ENCODE measurements at places on chromosomes 3 and 15.
A peak's percentile ranks its signal among the peaks of the same experiment; 100 is the strongest.

GRCh38 chr3:170483485-170484262, 65.0 kb downstream of the CLDN11 start:
- DNase-seq: no peak

DNA sequence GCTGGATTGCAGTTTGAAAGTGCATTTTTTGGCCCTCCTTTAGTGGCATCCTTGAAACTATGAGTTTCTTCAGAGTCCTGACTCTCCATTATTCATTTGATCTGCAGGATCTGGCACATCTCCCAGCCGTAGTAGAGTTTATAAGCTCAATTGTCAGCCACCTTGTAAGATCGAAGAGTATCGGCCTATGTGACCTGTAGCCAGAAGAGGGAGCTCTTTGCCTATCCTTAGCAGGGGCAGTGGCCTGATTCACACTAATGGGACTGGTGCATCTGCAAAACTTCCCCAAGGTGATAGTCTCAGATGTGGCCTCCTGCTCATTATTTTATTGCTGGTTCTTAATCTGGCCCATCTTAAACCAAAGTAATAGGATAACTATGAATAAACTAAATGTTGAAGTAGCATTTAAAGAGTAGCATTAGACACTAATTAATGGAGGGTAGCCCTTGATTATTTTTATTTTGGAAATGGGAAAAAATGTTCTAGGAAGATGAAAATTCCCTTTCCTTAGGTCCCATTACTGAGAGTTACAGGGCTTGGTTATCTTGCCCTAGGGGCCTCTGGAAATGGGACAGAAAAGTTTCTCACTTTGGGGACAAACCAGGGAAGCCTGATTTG, 21.2 kb downstream of the GCSAM start:
- DNase-seq: peak; percentile 76

DNA sequence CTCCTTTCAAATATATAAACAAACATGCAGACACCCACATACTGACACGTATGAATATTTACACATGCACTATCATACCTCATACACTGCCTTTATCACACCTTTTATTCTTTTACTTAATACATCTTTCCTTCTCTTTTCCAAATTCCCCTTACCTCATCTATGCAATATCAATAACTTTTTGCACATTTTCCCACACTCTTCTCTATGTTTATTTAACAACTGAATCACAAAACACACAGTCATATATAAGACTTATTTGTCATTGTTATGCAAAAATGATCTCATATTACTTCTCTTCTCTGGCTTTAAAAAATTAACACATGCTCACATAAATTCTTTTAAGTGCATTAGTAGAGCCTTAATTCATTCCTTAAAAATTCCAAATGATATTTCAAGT, 461.4 kb downstream of the DIPK2A start:
- no peak for DNase-seq

DNA sequence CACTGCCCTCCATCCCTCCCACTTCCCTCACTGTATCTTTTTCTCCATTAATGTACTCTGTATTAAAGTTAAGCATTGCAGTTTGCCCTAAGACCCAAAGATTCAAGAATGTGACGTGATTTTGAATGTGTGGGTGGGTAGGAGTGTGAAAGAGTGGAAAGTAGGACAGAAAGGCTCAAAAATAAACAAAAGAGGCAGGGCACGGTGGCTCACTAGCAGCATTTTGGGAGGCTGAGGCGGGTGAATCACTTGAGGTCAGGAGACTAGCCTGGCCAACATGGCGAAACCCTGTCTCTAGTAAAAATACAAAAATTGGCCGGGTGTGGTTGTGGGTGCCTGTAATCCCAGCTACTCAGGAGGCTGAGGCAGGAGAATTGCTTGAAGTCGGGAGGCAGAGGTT, 18.4 kb downstream of the TFRC start:
- no peak for DNase-seq

GRCh38 chr15:68897016-68897415, 33.3 kb upstream of the SPESP1 start:
- DNase-seq: no peak

DNA sequence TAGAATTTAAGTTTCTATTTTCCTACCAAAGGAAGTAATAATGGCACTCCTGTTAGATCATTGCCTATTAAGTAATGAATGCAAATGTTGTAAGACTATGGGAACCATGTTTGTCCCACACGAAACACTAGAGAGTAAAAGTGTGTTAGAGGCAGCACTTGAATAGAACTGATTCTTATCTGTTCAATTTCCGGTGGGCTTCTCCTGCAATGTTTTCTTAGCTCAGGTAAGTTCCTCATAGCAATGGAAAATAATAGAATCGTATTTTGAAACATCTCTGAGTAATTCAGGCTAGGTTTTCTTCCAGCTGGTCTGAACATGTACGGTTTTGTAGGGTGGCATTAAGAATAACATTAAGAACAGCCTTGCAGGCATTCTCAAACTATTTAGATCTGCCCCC, 145.3 kb upstream of the LIPC start:
- no peak for DNase-seq

- peak; percentile 97 for DNase-seq
Observed at GRCh38 chr3:196609343-196609775, 30.1 kb upstream of the NRROS start.

DNA sequence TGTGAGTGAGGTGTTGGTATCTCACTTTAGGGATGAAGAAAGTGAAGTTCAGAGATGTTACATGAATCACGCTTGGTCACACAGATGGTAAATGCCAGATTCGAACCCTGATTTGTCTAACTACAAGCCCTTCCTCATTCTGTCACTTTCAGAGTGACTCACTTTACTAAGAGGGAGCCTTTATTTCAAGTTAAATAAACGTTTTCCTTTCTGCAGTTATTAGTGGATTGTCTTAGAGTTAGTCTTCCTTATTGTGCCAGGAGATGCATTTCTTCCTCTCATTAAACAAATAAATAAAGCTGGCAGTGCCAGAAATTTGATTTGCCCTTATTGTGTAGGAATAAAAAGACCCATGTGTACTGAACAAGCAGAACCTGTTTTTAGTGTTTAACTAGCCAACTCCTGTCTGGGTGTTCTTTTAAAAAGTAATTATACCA, 162.5 kb downstream of the AKAP13 start:
- no peak for DNase-seq

DNA sequence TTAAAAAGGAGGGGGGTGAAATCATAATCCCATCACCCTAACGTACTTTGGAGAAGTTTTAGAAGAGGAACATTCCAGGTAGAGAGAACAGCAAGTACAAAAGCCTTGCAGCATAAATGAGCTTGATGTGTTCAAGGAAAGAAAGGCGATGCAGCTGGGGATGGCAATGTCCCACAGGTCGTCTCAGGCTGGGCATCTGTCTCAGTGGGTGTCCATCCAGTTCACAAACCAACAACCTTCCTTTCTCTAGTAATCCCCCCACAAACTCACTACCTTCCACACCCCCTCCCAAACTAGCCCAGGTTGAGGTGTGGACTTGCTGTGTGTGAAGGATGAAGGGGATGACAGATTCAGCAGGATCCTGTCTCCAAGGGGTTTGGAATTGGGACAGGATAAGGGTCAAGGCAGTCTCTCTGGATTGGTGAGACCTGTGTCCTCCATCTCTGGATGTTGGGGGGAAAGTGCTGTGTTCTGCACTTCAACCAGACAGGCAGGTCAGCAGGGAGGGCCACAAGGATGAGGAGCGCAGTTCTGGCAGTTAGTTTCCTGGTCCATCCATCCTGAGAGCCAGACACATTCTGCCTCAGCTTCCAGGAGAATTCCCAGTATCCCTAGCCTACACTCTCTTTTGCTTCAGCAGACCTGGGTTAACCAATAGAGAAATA, 1.7 kb upstream of the ESYT3 start:
- no peak for DNase-seq

DNA sequence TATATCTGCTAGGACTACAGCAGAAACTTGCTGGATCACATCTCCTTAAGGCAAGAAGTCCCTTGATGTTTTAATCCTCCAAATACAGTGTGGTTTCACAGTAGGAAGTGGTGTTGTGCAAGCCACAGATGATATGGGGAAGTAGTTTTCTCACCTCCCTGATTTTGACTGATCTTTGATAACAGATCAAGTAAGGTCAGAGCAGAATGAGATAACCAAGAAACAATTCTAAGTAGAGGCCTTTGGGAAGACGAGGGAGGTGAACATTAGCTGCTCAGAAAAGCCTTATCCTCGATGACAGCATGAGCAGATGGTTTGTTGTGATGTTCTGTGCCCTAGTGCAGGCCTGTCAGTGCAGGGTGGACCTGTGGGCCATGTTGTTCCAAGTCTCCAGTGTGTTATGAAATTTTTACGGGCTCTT, 61.3 kb downstream of the RIOX2 start:
- DNase-seq: peak; percentile 57

DNA sequence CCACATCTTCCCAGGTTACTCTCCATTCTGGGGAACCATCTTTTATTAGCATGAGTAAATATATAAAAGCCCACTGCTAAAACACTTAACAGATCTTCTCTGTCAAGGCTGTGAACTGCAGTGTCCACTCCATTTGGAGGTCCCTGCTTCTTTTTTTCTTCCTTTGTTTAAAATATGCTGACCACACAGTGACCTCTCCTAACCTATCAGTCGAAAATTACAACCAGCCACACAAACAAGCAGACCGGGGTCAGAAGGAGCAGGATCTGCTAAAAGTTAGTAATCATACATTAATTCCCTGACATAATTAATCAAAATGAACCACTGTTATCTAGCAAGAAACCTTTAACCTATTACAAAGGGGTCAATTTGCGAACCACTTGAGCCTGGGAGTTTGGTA, 427.9 kb upstream of the NR2F2 start:
- no peak for DNase-seq

GRCh38 chr3:149968216-149968615, 2.5 kb downstream of the PFN2 start:
- no peak for DNase-seq

DNA sequence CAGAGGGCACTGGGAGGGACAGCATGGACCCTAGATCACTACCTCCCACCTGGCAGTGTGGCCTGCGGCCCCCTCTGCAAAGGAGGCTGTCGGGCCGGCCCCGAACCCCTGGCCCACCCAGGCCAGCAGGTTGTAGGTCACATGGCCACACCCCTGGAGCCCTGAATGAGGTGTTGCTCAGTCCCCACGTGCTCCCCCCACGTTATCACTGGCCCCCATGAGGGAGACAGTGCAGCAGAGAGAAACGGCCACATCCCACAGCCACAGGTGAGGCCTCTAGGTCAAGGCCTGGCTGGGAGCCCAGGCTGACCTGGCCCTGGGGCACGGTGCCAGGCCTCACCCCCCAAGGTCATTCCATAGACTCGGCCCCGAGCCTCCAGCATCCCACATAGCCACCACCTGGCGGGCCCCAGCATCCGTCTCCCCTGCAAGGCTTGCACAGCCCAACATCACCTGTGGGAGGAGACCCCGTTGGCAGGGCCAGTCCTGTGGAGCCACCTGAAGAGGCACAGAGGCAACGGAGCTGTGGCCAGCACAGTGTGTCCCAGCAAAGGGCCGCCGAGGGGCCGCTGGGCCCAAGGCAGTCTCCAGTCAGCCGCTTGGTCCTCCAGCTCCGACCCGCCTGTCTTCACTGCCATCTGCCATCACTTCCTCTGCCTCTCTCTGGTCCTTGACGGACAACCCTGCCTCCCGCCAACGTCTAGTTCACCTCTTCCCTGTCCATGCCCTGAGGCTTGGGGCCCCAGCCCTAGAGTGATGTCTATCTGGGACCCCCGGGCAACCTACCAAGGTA, 53.1 kb downstream of the DNAJB8 start:
- DNase-seq: no peak

DNA sequence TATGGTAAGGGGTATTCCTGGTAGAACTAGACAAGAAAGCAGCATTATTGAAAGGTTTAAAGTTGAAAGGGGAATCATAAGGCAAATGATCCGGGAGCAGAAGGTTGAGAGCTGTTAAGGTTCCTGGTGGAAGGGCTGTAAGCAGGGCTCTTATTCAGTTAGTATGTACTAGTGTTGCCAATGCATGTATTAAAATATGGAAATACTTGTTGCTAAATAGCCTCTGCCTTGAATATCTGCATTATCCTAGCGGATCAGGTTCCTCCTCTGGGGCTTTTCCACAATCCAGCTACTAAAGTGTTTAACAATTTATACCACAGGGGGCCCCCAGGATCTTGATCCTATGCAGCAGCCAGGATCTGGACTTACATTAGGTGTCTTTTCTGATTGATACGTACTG, 7.3 kb upstream of the COPB2 start:
- no peak for DNase-seq

- no peak for DNase-seq
Observed at GRCh38 chr3:170700054-170700404, 114.2 kb upstream of the SLC7A14 start.

GRCh38 chr3:143576568-143577270, 271.5 kb downstream of the SLC9A9 start:
- DNase-seq: no peak

DNA sequence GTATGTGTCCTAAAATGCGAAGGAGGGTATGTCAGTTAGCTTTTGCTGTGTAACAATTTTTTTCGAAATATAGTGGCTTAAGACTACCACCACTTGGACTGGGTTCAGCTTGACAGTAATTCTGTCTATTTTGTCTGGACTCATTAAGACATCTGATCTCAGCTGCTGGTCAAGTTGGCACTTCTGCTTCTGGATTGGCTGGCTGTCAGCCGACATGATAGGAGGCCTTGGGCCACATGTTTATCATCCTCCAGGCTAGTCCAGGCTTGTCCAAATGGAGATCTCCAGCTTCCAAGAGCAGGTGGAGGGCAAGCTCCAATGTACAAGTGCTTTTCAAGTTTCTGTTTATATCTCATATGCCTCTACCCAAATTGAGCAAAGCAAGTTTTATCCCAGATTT, 95.9 kb downstream of the GALK2 start:
- no peak for DNase-seq

DNA sequence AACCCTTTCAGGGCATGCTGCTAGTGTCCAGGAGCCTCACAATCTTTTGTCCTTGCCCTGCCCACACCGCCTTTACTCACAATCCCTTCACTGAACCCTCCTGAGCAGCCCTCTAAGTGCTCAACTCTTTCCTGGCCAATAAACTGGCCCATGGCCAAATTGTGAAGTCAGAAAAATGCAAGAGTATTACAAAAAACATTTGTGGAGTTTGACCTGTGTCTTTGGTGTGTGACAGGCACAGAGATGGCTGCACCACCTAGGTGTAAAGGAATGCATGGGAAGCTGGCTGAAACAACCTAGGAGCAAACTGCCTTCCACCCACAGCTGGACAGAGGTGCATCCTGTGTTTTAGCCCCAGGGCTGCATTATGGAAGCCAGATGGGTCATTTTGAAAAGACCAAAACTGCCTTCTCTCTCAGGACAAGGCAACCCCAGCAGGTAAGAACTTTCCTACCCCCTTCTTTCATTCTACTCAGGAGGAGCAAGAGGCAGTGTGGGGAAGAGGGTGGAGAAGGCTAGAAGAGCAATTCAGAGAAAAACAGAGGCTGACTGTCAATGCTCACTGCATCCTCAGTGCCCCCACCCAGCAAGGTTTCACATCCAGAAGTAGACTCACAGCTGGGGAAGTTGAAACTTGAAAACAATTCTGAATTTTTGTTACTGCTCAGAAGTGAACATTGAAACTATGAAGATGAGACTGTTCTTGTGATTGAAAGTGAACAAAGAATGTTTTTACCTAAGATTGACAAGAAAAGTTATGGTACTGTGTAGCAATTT, 78.6 kb downstream of the TRIM42 start:
- DNase-seq: no peak

- no peak for DNase-seq
Observed at GRCh38 chr3:193589129-193589528, 3.9 kb upstream of the OPA1 start.

All from activated CD8-positive, alpha-beta memory T cell treated with anti-CD3 and anti-CD28 coated beads, Interleukin-2, amount 10 ng/mL, durations not matched to agents 7 days and 5 days (primary cell).